ENCODE measurements at places on chromosomes 13 and 19.

DNA sequence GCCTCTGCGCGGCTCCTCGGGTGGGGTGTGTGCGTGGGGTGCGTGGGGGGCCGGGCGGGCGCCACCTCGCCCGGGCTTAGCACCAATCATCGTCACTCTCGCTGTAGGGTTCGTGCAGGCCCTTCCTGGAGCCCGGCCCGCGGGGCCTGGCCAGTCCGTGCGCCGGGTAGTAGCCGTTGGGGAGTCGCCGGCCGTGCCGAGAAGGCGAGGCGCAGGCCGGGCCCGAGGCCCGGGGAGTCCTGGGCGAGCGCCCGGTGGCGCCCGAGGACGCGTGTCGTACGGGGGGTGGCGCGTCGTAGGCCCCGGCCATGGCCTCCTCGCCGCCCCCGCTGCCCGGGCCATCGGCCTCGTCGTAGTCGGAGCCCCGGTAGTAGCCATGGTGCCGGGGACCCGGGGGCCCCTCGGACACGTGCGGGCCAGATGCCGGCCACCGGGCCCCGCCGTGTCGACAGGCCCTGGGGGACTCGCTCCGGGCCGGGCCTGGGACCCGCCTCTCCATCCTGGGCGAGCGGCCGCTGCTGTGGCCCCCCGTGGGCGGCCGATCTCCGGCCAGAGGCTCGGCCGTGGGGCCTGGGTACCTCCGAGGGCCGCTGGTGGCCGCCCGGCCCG is 57.1 kb downstream of the IER2 start:
- no peak for DNase-seq

GRCh38 chr19:38319421-38320258 is at the start of gene KCNK6:
TSS of gene KCNK6 (plus strand) at chr19:38319845. CDS start at chr19:38319951, 106 bp downstream.
- DNase-seq = no peak

GRCh38 chr13:89796196-89796595 is 1551.3 kb upstream of the MIR17HG start:
- DNase-seq = no peak

DNA sequence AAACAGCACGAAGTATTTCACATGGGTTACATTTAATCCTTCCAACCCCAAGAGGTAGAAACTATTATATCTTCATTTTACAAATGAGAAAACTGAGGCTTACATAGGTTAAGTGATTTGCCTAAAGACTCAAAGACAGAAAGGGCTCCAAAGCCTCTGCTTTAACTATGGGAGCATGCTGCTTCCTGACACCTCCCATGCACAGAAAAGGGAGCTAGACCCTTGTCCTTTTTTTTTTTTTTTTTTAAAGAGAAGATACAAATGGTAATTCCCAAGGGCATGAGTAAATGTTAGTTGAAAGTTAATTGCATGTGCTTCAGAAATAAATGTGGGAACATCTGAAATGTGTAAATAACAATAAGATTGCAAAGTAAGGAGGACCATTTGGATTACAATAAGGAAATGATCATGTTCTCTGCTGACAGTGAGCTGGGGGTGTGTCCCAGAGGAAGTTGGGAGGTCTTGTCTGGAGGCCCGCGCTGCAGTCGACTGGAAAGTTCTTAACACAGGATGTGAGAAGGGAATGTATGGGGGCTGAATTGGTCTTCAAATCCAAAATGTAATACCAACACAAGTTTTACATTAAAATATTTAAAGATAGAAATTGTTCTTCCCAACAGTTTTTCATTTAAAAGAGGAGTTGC is 500.3 kb downstream of the KLF12 start:
- DNase-seq = no peak

DNA sequence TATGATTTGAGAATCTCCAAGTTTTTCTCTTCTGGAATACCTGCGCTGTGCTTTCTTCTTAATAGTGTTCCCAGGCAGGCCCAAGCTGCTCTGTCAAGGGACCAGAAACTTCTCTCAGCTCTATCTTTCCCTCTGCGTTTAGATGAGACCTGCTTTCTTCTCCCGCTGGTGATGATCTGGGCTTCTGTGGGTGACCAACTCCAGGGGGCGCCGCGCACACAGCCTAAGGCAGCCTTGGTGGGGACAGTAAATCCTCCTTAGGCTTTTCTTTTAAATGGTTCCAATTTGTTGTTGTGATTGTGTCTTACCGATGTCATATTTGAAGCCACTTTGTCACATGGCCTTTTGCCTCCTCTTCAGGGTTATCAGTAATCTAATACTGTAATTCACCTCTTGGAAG is 439.4 kb upstream of the KLF12 start:
- no peak for DNase-seq

DNA sequence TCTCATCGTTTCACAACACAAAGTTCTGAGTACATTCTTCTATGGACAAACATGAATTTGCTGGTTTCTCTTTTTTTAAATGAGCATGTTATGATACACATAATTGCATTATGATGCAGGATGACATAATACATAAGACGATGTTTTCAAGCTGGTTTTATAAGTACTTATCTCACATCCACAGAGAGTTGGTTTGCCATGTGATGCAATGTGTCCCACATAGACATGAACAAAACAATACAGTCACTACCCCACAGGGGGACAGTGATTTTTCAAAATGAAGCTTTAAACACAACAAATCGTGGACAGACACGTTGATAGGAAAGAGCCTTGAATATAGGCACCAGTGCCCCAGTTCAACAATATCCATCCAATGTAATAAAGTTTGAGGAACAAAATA is 447.1 kb downstream of the KLF12 start:
- DNase-seq = no peak

DNA sequence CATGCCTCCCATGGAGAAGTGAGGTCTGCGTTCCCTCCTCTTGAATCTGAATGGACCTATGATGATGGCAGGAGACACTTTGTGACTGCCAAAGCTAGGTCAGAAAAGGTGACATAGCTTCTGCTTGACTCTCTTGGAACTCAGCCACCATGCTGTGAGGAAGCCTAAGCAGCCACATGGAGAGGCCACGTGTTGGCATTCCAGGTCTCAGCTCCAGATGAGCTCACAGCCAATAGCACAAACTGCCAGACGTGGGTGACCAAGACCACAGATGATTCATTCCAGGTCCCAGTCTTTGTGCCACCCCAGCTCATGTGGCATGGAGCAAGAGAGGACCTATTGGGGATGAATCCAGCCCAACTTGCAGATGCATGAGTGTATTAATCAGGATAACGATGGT is 8.7 kb upstream of the GGACT start:
- no peak for DNase-seq

DNA sequence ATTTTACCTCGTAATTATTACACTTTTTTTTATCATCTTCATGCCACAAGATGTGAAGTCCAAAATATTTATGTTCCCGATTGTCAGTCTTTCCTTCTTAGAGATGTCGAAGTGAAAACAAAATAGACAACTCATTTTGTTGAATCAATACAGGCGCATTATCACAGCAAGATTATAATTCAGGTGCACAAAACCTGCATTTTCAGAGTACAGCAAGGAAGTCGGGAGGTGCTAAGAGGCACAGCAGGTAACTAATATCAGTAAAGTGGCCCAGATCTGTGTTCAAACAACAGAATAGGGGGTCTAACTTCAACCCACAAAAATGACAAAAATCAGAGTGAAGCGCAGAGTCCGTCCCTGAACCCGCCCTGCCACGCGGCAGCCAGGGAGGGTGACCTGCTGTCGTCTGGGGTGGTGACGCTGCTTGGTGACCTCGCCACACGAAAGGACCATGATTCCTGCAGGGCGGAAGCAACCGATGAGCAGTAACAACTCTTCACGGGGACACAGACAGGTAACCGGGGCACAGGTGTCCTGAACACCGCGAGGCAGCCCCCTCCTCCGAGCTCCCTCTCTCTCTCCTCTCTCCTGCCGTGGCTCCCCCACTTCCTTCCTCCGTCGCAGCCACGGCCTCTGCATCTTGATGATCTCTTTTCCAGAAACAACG is 50.9 kb upstream of the SPACA7 start:
- DNase-seq = no peak

DNA sequence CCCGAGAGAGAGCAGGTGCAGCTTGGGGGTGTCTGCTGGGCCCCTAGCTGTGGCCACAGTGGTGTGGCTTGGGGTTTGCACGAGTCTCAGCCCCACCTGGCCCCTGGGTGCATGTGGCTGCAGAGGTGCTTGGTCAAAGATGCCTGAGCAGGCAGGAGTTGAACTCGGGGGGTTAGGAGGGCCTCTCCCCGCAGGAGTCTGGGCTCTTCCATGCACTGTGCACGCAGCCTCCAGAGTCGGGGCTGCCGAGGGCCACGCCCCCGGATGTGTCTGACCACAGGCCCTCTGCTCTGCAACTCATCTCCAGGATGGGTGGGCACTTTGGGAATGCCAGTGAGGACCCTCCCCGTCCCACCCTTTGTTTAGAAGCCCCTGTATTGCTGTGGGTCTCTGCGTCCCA is 91.5 kb upstream of the MCF2L start:
- DNase-seq = no peak

DNA sequence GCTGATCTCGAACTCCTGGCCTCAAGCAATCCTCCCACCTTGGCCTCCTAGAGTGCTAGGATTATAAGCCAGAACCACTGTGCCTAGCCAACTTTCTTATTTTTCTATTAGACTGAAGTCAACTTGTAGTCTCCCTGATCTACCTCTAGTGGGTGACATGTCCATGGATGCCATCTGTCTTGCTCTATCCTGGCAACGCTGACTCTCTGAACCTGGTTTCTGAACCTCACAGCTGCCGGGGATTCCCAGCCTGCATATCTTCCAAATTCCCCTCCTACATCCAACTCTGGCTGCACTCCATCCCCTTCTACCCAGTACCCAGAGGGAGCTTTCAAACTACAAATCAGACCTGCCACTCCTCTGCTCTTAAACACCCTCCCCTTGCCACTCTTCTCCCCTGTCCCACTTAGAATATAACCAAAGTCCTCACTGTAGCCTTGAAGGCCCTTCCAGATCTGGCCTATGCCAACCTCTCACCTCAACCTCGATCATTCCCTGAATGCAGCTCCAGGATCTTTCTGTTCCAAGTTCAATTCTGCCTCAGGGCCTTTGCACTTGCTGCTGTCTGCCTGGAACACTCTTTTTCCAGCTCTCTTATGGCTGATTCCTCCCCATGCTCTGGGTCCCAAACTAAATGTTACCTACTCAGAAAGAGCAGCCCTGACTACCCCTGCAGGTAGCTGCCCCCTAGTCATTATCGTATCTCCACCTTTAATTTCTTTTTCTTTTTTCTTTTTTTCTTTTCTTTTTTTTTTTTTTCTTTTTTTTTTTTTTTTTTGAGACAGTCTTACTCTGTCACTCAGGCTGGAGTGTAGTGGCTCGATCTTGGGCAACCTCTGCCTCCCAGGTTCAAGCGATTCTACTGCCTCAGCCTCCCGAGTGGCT is 2.2 kb downstream of the CLIP3 start:
- no peak for DNase-seq

DNA sequence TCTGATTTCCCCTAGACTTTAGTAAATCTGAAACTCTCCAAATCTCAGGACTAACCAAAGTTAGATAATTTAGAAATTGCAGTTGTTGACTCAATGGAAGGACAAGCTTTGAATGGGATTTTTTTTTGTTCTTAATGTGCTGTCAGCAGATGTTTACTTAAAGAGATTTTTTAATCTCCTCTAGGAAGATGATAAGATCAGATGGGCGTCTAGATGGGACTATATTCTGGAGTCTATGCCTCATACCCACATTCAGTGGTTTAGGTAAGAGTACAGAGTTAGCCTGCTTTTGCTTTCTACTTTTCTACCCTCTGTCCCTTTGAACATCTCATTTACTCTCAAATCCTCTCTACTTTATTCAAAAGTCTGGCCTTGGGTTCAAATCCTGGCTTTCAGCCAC is 39.3 kb downstream of the TM9SF2 start:
- no peak for DNase-seq

- peak; percentile 57 for DNase-seq
Observed at GRCh38 chr19:13209484-13210338, 59.5 kb downstream of the IER2 start.

GRCh38 chr13:48831248-48831647 is 144.5 kb upstream of the FNDC3A start:
- no peak for DNase-seq

GRCh38 chr19:51150627-51151026 is 8.5 kb downstream of the SIGLEC7 start:
- no peak for DNase-seq

GRCh38 chr13:22765547-22765946 is 415.2 kb upstream of the SGCG start:
- DNase-seq = no peak

- DNase-seq = no peak
Observed at GRCh38 chr13:91134803-91135184, 212.7 kb upstream of the MIR17HG start.

DNA sequence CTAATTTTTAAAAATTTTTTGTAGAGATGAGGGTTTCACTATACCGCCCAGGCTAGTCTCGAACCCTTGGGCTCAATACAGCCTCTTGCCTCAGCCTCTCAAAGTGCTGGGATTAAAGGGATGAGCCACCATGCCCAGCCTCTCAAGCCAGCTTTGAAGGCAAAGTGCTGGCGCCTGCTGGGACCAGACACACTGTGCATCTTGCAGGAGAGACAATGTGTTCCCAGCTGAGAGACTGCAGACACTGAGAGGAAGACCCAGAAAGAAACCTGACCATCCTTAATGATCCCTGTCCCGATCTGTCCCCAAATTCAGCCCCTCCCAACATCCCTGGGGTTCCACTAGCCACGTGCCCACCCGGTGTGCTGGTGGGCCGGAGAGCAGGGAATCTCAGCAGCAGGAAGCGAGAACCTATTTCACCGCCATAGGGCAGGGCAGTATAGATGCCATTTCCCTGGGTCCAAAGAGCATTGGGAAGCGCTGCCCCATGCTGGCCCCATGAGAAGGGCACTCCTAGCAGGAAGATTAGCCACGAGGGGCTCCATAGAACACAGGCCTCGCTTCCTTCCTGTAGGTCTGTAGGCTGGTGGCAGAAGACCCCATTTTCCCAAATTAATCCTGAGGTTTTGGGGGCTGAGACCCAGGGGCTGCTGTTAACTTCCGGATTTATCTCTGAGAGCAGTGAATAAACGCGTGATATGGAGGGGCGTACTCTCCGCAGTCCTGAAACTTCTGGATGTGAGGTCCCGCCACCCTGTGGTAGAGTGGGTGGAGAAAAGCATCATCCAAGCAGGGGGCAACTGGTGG is 968 bp downstream of the RAVER1 start:
- DNase-seq = peak; percentile 7

GRCh38 chr19:3721131-3721886 is 13.1 kb downstream of the TJP3 start:
- DNase-seq = peak; percentile 92

GRCh38 chr13:31814536-31814935 is 75.2 kb downstream of the RXFP2 start:
- DNase-seq = no peak

- no peak for DNase-seq
Observed at GRCh38 chr19:17471410-17472125, 1.2 kb downstream of the SLC27A1 start.

GRCh38 chr13:29539856-29540255 is 55.6 kb downstream of the SLC7A1 start:
- DNase-seq = no peak

Measured in GM12892 (cell line).